ENCODE measurements at places on chromosomes 7 and 10.

DNA sequence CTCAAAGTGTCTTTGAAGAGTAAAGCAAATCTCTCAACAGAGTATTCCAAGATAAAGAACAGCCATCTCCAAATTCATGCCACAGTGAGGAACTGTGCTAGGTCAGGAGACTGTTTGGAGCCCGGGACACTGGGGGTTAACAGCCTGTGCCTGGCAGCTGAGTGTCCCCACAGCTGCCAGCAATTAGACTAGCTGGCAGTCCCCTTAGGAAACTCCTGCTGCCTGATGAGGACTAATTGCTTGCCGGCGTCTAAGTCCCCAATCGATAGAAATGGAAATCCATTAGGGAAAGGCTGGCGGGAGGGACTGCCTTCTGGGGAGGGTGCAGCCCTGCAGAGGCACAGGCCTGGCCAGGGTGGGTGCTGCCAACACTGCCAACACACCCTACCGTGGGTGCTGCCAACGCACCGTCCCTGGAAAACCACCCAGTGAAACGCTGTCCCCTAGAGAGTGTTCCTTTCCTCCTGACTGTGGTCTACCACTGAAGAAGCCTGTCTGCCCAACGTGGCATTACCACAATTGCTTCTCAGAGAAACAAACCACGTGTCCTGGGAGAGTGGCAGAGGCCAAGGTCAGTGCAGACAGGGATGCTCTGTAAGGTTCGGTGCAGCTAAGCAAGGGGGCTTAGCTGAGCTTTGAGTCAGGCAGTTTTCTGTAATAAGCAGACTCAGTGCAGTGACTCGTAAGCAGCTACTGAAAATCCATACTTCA is 60.8 kb downstream of the XRCC2 start:
- DNase-seq: no peak

GRCh38 chr7:135659159-135659846 is 3.0 kb upstream of the STMP1 start:
- no peak for DNase-seq

- no peak for DNase-seq
Measured at GRCh38 chr10:70513848-70514309, 35.3 kb downstream of the PALD1 start.

DNA sequence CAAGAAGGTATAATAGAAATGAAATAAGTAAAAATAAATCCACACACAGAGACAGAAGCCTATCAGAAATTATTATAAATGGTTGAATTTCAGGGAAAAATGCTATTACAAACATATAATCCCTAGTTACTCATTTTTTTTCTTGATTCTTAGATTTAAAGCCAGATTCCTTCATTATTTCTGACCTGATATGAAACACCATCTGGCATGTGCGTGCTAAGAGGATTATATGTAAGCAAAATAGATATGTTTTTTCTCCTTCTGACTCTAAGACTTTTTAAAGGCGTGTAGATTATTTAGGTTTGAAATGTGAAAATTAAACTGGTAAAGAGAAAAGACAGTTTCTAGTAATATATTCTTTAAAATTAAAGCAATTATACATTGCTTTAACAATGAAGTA is 236.7 kb upstream of the ETV1 start:
- no peak for DNase-seq

GRCh38 chr10:49129376-49129775 is 4.4 kb downstream of the FAM170B start:
- DNase-seq: no peak

DNA sequence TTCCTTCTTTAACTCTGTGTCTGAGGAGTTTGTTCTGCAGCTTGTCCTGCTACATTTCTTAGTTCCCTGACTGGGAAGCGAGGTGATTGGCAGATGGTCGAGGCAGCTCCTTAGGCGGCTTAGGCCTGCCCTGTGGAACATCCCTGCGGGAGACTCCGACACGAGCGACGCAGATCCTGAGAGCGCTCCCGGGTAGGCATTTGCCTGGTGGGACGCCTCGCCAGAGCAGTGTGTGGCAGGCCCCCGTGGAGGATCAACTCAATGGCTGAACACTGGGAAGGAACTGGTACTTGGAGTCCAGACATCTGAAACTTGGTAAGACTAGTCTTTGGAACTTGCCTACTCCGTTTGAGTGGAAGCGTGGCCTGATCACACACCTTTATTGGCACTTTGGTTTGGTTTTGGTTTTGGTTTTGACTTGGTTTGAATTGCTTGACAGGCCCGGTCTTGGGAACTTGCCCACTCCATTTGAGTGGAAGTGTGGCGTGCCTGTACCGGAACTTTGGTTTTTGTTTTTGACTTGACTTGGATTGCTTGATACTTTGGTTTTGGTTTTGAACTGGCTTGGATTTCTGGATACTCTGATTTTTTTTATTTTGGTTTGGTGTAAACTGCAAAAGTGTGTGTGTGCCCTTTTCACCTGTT is 42.6 kb downstream of the MAP3K8 start:
- DNase-seq: no peak

GRCh38 chr10:28587270-28587969 is 54.5 kb downstream of the WAC start:
- no peak for DNase-seq

DNA sequence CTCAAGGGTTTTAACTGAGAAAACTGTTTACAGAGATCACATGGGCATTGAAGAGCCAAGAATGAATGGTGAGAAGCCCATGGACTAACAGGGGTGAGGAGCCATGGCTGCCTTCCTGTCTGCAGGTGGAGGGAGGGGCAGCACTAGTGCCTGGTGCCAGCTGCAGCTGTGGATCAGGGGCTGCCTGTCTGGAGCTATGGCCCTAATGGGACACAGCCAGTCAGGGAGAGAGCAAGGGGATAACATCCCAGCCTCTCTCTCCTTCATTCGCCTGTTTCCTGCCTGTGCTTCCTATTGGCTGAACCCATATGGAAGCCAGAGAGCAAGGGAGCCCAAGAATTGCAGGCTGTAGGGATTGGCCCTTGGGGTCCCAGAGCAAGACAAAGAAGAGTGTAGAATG is 125.8 kb upstream of the GAD2 start:
- DNase-seq: no peak

DNA sequence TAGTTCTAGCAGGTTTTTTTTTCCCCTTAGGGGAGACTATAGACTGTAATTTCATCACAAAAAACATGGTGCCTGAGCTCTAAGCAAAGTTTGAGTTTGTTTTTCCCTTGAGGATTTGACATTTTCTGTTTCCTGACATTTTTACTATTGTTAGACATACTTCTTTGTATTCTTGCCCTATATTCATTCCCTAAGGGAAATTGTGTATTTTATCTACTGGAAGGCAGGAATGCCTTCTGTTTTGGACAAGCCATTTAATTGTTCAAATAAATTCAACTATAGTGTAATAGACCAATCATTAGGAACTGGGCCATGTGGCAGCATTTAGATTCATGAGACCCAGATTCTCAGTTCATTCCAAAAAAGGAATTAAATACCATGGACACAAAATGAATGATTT is 335.0 kb downstream of the EXOC4 start:
- DNase-seq: no peak

DNA sequence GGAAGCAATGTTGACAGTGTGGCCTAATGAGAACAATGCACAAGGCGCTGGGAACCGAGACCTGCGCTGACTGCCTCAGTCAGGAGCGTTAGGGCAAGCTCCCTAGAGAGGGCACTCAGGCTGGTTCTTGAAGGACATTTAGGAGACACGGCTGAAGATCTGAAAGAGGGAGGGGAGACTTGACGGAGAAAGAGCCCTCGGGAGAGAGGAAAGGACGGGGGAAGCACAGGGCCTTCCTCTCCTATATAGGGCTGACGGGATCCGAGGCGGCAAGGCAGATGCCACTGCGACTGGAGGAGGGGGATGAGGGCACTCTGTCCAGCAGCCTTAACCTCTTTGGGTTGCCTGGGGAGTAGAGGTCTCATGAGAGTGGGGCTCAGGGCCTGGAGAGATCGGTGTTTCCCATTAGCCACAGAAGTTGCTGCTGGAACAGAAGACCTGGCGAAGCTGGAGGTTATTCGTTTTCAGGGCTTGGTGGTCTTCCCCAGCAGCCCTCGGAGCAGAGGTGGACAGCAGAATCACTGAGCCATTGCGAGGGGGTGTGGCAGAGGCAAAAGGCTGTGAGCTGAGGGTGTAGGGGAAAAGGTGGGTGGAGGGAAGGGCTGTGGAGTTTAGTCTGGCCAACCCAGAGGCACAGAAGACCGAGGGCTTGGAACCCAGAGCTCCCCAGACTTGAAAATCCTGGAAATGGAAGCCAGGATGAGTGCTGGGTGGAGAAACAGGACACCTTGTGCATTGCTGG is 36.0 kb downstream of the CLEC2L start:
- no peak for DNase-seq

DNA sequence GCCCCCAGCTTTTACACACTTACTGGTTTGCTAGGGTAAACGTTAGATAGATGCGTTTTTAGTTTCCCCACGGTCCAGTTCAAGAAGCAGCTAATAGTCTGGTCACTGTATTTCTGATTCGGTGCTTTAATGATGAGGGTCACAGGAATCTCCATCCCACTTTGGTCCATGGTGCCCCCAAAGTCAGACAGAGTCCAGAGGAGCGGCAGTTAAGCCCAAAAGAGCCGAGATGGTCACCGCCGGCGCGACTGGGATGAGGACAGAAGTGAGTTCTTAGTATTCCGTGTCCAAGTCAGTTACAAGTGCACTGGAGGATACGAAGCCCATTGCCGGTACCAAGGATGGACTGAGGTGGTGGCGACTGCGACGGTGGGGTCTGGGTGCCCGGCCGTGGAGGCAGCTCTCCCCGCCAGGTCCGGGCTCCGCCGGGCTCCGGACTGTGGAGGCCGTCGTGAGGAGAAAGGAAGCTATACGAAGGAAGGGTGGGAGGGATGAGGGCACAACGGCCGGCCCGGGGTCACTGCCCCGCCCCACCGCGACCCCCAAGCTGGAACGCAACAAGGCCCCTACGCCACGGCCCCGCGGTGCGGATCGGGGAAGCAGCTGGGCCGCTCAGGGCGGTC is 663 bp downstream of the HERPUD2 start:
- DNase-seq: no peak

DNA sequence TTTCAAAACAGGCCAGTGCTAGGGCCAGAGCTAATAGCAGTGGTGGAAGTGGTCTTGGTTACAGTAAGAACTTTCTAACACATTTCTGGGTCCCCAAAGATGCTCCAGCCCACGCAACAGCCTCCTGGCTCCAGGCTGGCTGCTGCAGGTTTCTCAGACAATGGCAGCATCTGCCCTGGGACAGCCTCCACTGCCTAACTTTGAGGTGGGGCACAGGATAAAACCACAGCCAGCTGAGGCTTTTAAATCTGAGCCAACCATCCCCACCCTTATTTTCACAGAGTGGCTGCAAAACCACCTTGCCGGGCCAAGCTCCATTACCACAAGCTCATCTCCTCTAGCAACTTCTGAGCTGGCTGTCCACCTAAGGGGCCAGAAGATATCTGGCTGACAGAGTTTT is 84.8 kb downstream of the FAM53B start:
- no peak for DNase-seq

DNA sequence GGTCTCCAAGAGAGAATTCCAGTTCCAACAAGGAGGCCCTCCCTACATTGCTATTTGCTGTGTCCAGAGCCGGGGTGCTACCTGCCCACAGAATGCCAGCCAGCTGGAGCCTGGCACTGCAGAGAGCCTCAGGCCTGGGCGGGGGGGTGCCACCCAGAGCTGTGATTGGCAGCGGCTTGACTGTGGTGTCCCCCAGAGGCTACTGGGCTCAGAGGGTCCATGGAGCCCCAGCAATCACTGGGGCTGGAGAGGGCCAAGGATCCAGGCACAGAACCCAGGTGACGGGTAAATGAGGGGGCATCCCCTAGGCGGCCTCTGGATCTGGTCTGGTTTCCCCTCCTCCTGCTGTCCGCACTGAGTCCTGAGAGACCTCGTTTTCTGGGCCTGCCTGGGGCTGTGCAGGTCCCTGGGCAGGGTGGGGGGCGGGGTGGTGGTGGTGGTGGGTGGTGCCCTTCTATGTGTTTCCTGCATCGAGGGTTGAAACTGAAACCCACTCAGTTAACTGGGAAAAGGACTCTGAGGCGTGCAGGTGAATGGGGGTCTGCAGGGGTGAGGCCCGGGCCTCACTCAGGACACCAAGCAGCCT is 12.6 kb downstream of the DPYSL4 start:
- no peak for DNase-seq

DNA sequence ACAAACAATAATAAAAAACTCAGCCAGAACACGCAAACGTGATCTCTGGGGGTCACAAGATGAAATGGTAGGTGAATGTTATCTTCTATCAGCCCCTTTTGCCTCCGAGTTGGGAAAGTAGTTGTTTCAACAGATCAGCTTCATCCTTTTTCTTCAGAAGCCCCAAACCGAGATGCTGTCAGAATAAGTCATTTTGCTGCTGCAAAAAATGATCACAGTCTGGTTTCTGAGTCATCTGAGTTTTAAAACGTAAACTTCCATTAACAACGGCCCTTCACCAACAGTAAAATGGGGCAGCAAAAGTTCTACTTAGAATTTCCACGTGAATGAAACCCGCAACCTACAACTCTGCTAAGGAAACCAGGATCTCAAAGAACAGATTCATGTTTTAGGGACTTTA is 44.9 kb downstream of the JCAD start:
- DNase-seq: no peak

- DNase-seq: no peak
Measured at GRCh38 chr7:74293577-74293908, 4.3 kb downstream of the CLIP2 start.

DNA sequence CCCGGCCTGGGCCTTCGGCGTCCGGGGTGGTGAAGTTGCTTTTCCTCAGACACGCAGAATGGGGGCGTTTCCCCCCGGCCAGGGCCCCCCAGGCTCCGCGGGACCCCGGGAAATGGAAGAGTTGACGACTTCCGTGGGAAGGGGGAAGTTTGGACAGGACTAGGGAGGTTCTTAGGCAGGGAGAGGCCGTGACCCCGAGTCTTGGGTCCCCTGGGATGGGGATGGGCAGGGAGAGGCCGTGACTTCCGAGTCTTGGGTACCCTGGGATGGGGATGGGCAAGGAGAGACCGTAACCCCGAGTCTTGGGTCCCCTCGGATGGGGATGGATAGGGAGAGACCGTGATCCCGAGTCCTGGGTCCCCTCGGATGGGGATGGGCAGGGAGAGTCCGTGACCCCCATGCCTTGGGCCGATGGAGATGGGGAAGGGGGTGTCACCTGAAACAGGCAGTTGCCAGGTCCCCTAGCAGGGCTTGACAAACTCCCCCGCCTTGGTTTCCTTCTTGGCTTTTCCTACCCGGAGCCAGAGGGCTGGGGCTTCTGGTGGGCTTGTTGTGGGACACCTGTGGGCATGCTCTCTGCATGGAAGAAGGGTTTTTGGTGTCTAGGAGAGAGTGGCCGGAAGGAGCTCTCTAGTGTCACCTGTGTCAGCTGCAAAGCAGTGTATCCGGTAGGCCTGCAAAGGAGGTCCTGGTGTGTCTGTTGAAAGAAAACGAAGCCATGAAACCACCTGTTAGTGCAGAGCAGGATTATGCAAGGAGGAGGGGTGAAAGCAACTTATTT is 1.1 kb downstream of the TRRAP start:
- peak; percentile 41 for DNase-seq

DNA sequence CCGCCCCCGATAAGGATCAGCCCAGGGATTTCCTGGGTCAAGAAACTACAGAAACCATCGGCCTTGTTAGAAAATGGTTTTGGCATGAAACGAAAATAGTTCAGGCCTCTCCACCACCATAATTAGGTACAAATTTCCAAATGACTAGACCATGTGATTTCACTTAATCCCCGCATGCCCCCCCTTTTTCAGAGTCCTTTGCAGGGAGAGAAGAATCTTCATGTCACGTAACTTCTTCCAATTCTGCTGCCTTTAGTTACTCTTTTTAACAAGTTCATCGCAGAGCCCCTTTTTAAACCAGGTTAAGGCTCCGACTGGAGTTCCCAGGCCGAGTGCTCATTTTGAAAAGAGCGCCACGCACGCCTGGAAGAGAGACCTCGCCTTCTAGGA is 3.4 kb downstream of the PDGFA start:
- DNase-seq: no peak

Data from hematopoietic multipotent progenitor cell (in vitro differentiated cells).